Foreskin keratinocyte (primary cell): ENCODE measurements at places on chromosomes 4 and X.

- no peak for DNase-seq
Observed at GRCh38 chr4:36320117-36320896, 38.9 kb downstream of the DTHD1 start.

- no peak for DNase-seq
Observed at GRCh38 chr4:156792462-156793085, 179.0 kb downstream of the PDGFC start.

GRCh38 chrX:925094-925493 is 287.4 kb downstream of the CRLF2 start:
- DNase-seq, result no peak

DNA sequence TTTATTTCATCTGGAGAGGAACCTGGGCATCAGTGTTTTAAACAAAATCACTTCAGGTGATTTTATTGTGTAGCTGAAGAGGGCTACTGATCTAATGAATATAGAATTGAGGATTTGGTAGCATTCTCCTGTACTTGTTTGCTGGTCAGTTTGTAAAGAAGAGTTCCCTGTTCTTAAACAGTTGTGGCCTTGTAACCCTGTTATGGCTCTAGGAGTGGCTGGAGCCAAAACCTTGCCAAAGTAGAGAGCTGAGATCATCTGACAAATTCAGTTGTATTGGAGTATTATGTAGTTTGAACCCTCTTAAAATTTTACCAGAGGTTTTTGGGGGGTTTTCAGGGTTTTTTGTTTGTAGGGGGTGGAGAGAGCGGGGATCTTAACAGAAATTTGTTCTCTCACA is 36.5 kb downstream of the USP9X start:
- no peak for DNase-seq

DNA sequence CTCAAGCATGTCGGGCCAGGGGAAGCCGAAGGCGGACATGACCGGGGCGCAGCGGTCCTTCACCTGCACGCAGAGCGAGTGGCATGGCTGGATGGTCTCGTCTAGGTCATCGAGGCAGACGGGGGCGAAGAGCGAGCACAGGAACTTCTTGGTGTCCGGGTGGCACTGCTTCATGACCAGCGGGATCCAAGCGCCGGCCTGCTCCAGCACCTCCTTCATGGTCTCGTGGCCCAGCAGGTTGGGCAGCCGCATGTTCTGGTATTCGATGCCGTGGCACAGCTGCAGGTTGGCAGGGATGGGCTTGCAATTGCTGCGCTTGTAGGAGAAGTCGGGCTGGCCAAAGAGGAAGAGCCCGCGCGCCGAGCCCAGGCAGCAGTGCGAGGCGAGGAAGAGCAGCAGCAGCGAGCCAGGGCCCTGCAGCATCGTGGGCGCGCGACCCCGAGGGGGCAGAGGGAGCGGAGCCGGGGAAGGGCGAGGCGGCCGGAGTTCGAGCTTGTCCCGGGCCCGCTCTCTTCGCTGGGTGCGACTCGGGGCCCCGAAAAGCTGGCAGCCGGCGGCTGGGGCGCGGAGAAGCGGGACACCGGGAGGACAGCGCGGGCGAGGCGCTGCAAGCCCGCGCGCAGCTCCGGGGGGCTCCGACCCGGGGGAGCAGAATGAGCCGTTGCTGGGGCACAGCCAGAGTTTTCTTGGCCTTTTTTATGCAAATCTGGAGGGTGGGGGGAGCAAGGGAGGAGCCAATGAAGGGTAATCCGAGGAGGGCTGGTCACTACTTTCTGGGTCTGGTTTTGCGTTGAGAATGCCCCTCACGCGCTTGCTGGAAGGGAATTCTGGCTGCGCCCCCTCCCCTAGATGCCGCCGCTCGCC is at the start of gene SFRP2:
TSS of gene SFRP2 (minus strand) at position 671 of the 864 bp plus-strand sequence. CDS start at position 423, 248 bp downstream.
- DNase-seq, result no peak

GRCh38 chrX:148915474-148915873 is 415.1 kb downstream of the AFF2 start:
- no peak for DNase-seq

DNA sequence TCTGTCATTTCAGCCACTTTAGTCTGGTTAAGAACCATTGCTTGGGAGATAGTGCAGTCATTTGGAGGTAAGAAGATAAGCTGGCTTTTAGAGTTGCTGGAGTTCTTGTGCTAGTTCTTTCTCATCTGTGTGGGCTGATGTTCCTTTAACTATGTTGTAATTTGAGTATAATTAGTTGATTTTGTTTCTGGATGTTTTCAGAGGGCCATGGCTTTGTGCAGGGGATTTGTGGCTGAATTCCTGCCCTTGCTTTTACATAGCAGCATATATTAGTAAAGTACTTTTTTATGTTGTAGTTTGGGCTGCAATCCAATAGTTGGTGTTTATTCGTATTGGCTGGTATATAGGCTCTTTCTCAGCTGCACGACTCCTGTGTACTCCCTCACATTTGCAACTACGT is 339.6 kb downstream of the ANKRD50 start:
- no peak for DNase-seq

DNA sequence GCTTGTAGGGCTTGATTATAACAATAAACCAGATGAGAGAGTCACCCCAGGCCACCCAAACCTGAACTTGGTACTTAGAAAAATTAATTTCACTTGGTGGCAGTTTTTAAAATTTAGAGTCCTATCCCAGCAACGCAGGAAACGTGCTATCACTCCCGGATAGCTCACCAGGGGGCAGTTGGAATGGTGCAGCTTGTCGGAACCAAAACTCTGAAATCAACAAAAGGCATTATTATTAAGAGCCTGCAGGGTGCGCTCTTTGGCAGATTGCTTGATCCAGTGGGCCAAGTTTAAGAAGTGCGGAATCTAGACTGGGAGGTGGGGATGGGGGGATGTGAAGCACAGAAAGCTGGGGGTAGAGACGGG is 2.4 kb downstream of the FRAS1 start:
- peak; percentile 55 for DNase-seq

DNA sequence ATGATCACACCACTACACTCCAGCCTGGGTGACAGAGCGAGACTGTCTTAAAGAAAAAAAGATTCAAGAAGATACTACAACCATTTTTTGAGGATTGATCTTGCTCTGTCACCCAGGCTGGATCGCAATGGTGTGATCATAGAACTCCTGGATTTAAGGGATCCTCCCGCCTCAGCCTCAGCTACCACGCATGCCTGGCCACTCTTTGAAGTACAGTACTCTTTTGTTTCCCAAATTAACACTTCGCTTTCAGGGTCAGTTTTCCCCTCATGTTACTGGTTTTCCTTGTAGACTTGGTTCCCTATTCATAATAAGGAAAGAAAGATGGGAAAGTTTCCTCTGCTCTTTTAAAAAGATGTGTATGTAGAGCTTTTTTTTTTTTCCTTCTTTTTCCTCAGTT is 34.3 kb downstream of the FHIP1A start:
- no peak for DNase-seq

- no peak for DNase-seq
Observed at GRCh38 chr4:107896646-107897045, 34.7 kb upstream of the CYP2U1 start.

GRCh38 chr4:109406337-109406931 is 27.2 kb upstream of the SEC24B start:
- peak; percentile 49 for DNase-seq

DNA sequence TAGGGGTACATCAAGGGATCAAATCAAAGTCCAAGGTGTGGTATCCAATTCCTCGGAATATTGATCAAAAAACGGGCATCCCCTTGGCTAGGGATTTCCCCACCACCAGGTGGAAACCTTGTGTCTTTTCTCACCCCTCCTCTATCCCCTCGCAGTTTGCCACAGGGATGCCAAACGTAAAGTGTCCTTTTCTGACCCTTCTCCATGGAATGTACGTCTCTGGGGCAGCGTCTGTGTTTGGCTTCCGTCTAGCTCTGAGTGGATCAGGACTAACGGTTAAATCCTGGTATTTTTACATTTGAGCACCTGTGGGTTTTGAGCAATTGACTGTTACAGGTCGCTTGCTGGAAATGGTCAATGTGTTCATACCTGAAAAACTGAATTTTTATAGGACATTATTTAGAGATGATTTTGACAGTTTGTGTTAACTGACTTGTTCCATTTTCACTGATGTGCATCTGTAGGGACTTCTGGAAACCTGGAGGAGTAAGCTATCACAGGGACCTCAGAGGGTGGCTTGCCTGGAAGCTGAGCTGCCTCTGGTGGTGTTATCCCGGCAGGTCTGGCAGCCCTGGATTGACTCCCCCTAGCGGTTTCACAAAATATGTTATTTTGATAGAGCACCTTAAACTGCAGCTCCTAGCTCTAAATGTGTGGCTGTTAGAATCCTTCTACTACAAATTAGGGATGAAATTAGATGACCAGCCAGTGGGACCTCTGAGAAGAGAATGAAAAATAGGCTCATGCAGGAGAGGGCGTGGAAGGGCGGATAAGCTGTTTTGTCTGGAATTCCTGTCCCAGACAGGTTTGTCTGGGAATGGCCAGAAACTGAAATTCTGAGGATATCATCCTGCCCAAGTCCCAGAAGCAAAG is 8.8 kb upstream of the MGST2 start:
- peak; percentile 76 for DNase-seq

DNA sequence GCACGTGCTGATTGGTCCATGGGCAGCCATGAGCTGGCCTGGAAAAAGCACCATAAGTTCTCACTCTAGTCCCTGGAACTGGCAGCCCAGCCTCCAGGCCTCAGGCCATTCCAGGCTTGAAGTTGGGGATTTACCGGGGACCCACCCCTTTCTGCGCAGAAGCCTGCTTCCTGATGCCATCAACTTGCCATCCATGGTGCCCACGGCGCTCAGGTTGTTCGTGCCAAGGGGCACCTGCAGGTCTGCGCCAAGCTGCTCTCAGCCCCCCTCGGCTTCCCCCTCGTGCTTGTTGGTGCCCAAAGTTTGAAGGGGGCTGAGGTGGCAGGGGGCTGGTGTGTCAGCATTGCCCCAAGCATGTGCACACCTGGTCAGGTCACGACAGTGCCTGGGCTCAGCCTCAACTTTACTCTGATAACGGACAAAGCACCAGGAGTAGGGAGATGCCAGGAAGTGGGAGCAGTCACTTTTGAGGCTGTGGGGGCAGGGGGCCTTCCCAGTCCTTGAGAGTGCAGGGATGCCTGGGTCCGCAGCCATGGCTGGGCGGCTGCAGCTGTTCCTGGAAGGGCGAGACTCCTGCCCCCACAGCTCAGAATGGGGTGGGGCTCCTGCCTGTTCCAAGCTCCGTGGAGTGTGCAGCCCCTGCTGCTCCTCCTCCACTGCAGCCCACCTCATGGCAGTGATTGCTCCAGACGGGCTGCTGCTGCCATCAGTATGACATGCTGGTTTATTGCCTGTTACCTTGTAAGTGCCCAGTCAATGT is 24.9 kb downstream of the DCUN1D4 start:
- no peak for DNase-seq

DNA sequence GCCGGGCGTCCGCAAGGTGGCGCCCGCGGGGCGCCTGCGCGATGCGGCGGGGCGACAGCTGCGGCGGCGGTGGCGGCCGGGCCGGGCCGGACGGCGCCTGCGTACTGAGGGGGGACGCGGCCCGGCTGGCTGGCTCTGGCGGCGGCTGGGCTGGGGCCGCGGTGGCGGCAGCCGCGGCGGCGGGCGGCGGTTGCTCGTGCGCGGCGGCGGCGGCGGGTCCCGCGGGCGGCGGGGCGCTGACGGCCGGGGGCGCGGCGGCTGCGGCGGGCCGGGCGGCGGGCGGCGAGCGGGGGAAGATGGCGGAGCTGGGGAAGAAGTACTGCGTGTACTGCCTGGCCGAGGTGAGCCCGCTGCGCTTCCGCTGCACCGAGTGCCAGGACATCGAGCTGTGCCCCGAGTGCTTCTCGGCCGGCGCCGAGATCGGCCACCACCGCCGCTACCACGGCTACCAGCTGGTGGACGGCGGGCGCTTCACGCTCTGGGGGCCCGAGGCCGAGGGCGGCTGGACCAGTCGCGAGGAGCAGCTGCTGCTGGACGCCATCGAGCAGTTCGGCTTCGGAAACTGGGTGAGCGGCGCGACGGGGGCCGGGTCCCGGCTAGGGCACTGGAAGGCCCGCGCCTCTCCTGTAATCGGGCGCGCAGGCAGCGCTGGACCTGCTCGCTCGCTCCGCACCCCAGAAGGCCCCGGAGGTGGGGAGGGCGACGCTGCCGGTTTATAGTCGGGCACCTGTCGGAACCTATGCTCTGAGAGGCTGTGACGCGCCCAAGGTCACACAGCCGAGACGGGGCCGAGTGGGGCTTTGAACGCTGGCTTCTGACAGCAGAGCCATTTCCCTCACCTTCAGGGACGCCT is at the start of gene TADA2B:
TSS of gene TADA2B (plus strand) at position 89 of the 853 bp plus-strand sequence. CDS start at position 297, 208 bp downstream.
- DNase-seq, result no peak

GRCh38 chr4:172270397-172270796 is 457.2 kb downstream of the GALNTL6 start:
- peak; percentile 39 for DNase-seq

- peak; percentile 41 for DNase-seq
Observed at GRCh38 chrX:48958635-48959094, 1.3 kb upstream of the OTUD5 start.

- no peak for DNase-seq
Observed at GRCh38 chr4:3121596-3121995, 47.1 kb downstream of the HTT start.

DNA sequence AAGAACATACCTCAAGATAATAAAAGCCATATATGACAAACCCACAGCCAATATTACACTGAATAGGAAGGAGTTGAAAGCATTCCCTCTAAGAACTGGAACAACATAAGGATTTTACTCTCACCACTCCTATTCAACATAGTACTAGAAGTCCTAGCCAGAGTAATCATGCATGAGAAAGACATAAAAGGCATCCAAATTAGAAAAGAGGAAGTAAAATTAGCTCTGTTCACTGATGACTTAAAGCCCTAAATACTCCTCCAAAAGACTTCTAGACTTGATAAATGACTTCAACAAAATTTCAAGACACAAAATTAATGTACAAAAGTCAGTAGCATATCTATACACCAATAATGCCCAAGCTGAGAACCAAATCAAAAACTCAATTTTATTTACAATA is 235.7 kb downstream of the NKX6-1 start:
- no peak for DNase-seq

DNA sequence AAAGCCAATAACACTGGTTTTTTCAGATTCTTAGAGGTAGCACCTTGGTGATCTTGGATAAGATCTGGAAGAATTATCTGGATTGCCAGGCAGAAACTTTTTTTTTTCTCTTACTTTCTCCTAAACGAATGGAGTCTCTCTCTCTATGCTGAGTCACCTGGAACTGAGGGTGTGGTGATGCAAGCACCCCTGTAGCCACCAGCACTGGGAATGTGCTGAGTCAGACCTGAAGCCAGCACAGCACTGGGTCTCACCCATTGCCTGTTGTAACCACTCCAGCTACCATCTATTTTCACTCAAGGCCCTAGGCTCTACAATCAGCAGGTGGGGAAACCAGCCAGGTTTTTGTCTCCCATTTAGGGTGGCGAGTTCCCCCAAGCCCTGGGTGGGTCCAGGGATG is 923.8 kb downstream of the RAPGEF2 start:
- peak; percentile 85 for DNase-seq

DNA sequence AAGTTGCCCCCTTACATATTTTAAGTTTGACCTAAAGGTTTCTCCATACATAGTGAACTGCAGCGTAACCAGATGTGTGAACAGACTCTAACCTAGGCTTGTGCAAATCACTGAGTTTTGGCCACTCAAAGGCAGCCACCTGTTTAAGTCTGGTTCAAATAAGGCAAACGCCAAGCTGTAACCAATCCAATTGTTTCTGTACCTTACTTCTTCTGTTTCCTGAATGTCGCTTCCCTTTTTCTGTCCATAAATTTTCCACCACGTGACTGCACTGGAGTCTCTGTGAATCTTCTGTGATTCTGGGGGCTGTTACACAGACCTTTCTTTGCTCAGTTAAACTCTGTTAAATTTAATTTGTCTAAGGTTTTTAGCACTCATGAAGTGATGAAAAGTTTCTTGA is 618.8 kb downstream of the GLUD2 start:
- DNase-seq, result no peak

- DNase-seq, result peak; percentile 34
Observed at GRCh38 chr4:159455675-159456237, 352.9 kb downstream of the RAPGEF2 start.
